Fibroblast of mammary gland (primary cell): ENCODE measurements at places on chromosomes 5 and 9.

DNA sequence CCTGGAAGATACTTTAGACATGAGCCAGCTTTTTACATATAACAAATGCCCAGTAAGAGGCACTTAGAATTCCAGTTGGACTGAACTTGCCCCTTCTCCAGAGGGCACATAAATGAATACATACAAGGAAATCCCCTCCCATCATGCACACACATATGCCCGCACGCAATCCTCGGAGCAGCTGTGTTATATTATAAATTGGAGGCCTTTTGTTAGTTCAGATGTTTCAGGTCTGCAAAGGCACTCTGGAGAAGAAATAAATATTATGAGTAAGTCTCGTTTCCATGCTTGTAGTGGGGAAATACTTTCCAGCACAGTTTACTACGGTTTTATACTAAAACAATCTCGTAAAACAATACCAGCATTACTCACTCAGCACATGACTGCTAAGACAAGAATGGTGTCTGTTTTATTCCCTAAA is 17.6 kb upstream of the MUSK start:
- peak; percentile 98 for DNase-seq

- DNase-seq: no peak
Measured at GRCh38 chr9:90219548-90220118, 423.0 kb downstream of the DIRAS2 start.

DNA sequence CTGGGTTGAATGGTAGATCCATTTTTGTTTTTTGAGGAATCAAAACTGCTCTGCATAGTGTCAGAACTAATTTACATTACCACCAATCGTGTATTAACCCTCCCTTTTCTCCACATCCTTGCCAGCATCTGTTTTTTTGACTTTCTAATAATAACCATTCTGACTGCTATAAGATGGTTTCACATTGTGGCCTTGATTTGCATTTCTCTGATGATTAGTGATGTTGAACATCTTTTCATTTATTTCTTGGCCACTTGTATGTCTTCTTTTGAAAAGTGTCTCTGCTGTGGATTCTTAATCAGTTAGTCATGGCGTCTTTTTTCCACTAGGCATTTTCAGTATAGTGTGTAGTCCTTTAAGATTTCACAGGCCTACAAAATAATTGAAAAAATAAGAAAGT is 2144.3 kb upstream of the C9orf72 start:
- DNase-seq: no peak

GRCh38 chr5:54570916-54571315 is 53.4 kb downstream of the SNX18 start:
- peak; percentile 56 for DNase-seq

DNA sequence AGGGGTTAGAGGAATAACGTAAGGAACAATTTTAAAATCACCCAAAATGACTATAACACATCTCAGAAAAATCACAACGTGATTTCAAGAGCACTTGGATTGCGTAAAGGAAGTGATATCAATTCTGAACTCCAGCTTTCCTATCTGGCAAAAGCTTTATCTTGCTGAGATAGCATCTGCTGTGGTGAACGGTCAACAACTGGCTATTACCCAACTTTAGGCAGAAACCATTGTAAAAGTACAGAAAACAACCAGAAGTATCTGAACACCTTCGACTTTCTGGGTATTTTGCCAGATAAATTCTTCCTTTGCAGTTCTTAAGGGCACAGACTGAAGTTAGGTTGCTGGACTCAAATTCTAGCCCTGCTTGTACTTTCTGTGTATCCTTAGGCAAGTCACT is 9.2 kb downstream of the ABLIM3 start:
- peak; percentile 43 for DNase-seq

GRCh38 chr5:131530706-131531331 is 104.2 kb downstream of the RAPGEF6 start:
- peak; percentile 10 for DNase-seq

GRCh38 chr9:121272401-121272948 is 4.5 kb downstream of the GSN start:
- no peak for DNase-seq

GRCh38 chr5:30693326-30693725 is 500.2 kb upstream of the CDH6 start:
- DNase-seq: no peak

DNA sequence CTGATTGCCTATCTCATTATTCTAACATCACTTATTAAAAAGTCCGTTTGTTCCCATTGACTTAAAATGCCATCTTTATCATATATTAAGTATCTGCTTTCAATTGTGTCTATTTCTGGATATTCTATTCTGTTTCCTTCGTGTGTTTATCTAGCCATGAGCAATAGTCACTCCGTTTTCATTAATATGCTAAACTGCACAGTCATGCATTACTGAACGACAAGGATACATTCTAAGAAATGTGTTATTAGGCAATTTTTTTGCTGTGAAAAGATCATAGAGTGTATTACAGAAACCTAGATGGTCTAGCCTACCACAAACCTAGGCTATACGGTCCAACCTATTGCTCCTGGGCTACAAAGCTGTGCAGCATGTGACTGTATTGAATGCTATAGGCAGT is 482.9 kb downstream of the IRX1 start:
- no peak for DNase-seq

DNA sequence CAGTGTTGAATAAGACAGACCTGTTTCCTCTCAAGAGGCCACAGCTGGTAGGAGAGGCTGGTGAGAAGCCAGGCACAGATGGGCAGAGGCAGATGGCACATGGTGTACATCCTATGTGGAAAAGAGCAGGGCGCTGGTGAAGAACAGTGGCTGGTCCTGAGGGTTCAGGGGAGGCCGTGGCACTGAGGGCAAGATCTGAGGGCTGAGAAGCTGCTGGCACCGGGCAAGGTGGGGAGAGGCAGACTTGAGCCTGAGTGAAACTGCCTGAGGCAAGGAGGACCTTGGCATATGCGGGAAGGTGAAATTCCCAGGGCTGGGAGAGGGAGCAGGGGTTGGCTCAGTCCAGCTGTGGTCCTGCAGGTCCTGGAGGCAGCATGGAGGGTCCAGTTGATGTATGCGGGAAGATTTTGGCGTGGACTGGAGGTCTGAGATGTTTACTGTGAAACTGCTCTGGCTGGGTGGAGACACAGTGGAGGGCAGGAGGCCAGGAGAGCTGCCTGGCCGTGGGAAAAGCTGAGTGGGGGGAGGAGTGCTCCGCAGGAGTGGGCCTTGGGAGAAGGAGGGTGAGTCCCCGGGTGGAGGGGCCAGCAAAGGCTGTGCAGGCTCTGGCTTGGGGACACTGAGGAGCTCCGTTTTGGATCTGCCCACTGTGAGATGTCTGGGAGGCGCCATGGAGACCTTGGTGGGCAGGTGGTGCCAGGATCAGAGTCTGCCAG is 2.6 kb downstream of the MAN1B1 start:
- DNase-seq: no peak

DNA sequence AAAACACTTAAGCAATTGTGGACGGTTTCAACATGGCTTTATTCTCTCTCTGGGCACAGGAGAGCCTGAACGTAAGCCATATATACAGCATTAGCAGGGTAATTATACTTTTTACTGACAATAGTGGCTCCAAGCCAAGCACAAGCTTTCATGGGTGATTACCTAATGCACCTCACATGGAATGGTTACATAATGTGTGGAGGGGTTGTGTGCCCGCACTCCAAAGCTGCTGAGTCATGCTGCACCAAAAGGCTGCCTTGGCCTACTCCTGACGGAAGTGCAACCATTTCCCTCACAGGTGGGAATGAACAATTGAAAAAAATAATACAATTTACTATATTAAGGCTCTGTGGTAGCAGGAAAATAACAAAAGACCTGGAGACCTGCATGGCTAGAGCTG is 86.5 kb upstream of the ATP10B start:
- DNase-seq: no peak

DNA sequence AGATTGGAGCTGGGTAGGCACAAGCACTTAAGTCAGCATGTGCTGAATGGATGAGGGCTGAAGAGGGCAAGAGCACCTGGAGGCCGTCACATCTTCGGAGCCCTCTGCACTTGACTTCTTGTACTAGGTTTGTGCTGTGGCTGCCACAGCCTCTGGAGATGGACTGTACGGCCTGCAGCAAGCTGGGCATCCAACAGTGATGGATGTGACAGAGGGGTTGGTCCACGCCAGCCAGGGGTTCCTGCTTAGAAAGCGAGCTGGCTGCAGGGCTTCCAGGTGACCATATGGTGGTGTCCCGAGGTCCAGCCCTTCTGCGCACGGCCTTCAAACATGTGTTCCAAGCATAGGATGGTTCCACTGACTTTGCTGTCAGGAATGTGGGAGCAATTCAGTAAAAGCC is 65.1 kb upstream of the PHYKPL start:
- no peak for DNase-seq

- DNase-seq: no peak
Measured at GRCh38 chr5:64532212-64532611, 26.4 kb downstream of the RGS7BP start.
